Type B pancreatic cell (in vitro differentiated cells): ENCODE measurements at places on chromosomes 7 and 10.

DNA sequence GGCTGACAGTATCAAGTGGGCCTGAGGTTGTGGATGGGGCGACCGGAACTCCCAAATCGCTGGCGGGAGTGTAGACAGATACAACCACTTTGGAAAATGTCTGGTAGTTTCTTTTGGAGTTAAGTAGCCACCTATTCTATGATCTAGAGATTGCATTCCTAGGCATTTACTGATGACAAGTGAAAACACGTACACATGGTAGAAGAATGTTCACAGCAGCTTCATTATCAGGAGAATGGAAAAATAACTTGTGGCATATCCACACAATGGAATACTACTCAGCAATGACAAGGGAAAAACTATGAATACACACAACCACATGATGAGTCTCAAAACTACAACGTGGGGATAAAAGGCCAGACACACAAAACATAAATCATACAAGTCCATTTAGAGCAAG is 146.0 kb downstream of the MYOF start:
- DNase-seq: no peak

DNA sequence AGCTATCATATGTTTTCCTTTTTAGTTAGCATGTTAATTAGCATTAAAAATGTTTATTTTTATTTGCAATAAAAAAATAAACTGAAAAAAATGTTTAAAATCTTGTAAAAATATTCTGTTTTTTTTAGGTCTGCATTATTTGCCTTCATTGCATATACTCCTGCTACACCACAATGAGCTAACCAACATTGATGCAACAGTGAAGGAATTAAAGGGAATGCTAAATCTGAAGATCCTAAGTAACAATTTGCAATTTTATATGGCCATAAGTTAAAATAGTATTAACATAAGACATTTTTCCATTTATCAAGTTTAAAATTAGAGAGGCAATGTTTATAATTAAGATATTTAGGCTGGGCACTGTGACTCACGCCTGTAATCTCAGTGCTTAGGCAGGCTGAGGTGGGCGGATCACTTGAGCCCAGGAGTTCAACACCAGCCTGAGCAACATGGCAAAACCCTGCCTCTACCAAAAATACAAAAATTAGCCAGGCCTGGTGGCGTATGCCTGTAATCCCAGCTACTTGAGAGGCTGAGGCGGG is 32.2 kb downstream of the LRRC72 start:
- DNase-seq: no peak

GRCh38 chr10:26844396-26844975 is 16.3 kb downstream of the ABI1 start:
- DNase-seq: no peak

- DNase-seq: no peak
These were observed 759.8 kb downstream of the CNTNAP2 start for GRCh38 chr7:146876411-146876810.

DNA sequence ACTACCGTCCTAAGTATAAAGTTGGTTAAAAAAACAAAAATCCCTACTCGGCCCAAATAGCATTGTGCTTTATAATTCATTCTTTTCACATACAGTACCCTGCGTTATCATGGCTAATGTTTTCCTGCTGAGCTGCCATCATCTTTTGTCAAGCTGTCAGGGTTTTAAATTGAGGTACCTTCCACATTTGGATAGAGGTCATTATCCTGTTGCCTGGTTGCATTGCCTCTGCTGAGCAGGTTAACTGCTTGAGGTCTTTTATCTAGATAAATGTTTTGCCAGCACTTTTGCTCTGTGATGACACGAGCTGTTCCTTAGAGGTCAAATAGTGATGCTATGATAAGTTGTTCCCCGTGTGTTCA is 94.4 kb upstream of the FZD1 start:
- DNase-seq: no peak

DNA sequence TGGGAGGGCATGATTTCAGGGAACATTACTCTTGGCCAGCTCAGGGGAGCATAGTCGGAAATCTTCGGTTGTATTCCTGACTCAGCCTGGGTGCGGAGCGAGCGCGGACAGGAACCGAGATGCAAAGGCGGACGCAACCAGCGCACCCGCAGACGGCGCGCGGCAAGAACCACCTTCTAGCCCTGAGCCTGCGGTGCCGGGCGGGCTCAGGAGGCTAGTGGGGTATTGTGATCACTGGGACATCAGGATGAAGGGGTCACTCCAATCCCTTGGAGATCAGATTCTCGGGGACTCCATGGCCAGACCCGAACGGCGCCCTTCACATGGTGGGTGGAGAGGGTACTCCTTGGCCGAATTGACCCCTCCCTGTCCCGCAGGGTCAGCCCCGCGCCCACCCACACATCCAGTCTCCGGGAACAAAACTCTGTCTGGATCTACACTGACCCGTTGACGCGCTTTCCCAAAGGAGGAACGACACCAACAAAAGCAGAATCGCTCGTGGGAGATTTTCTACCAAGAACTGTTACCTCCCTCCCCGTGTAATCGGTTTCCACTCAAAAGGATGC is 730.5 kb downstream of the ZWINT start:
- peak; percentile 67 for DNase-seq

- no peak for DNase-seq
These were observed 702 bp upstream of the AGFG2 start for GRCh38 chr7:100538348-100538653.

DNA sequence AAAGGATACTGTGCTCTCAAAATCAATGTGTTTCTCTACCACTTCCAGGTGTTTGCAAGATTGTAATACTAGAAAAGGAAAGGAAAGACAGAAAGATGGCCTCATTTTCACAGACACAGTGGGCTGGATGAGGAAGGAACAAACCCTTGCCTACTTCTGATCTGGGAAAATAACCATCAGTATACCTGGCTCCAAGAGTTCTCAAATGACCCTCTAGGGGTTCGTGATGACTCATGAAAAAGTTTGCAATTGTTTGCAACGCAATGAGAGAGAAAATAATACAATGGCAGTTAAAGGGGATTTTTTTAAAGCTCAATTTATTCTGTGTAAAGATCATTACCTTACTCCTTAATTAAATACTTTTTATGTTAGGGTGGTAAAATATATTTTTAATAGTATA is 197.6 kb upstream of the INHBA start:
- DNase-seq: no peak

- DNase-seq: no peak
These were observed 17.0 kb downstream of the IL15RA start for GRCh38 chr10:5960070-5960972.

- no peak for DNase-seq
These were observed 169.5 kb downstream of the TMEM178B start for GRCh38 chr7:141243368-141243767.

DNA sequence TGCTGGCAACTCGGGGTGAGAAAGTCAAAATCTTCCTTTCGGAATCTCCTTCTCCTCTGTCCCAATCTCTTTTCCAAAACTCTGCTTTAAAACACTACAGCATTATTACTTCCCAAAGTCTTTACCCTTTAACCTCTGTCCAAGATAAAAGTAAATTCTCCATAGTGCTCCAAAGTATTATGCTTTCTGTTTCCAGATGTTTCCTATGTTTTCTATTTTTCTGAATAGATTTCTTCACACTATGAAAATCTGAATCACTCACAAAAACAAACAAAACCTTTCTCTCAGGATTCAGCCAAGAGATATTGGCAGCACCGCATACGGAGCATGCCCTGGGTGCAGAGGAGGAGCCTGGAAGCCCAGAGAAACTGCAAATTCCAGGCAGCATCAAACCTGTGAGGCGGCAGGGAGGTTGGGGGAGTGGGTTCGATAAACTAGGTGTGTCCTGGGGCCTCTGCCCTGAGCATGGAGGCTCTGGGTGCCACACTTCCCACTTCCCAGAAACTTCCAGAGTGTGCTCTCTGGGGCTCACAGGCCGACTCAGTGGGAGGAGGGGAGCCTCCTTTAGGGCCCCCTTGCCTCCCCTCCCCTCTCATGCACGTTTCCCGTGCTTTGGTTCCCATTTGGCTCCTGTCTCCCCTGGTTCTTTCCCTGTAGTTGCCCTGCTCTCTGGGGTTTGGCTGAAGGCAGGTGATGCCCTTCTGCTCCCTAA is 35.6 kb downstream of the VIPR2 start:
- no peak for DNase-seq

DNA sequence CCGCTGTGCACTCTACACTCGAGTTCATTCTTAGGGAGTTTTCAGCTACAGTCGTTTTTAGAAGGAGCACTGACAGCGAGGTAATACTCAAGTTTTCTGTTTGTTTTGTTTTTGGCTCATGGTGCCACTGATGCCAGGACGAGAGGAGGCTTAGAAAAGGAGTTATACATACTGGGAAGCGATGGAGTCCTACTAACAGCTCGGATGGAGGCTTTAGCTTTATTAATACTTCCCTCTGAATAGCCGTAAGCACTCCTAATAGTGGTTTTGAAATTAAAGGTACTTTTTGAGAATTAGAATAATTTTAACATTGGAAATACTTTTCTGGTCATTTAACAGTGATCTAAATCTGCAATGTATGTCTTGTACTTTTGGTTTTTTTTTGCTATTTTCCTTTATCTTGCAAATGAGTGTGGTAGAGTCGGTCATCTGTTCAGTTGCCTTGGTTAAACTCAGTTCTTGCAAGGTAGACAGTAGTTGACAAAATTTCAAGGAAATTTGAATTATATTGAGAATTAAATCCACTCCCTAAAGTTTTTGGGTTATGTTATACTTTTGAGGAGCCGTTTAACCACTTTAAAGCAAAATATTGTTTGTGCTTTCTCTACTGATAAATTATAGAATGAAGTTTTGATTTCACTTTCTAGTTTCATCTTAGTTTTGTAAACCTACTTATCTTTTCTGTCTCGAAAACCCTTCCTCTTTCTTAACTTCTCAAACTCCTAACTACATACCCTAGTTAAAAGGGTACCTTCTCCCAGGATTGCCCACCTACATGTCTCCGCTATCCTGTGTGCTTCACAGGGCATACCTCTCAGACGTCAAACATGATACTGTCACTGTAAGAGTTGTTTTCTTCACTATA is 1.5 kb downstream of the HBP1 start:
- no peak for DNase-seq

GRCh38 chr7:3497796-3498195 is 196.7 kb downstream of the SDK1 start:
- no peak for DNase-seq

GRCh38 chr7:24434972-24435371 is 138.3 kb upstream of the PALS2 start:
- no peak for DNase-seq

DNA sequence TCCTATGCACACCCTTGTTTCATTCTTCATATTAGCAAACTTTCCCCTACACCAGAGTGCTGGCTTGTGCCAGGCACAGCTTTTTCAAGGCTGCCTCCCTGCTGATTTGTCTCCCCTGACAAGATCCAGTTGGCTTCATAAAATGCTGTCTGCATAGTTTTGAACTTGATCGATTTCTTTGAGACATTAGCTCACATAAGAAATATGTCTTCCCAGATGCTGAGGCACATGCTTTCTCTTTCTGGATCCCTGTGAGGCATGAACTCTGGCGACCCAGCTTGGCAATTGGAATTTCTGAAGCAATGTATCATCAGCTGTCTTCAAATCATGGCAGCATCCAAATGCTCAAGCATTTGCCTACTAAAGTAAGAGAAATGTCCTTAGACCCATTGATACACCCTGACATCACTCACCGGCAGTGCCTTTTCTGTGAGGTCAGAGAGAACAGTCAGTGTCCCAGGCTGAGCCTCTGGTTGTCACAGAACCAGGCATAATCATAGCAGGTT is 616.4 kb upstream of the GHITM start:
- DNase-seq: no peak

DNA sequence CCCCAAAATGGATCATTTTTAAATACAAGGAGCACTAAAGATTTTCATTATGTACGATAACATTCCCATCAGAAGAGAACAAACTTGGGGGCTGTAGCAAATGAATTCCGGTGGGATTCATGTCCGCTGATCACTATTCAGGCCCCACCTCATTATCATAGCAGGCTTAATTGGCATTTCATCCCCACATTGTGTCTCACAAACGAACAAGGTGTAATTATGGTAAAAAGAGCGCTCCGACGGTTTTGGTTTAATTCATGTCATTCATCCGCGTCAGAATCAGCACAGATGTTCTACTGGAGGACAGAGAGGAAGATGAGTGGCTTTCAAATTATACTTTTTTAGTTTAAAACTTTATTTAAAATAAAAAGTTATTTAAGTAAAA is 124.7 kb downstream of the MAD1L1 start:
- no peak for DNase-seq

DNA sequence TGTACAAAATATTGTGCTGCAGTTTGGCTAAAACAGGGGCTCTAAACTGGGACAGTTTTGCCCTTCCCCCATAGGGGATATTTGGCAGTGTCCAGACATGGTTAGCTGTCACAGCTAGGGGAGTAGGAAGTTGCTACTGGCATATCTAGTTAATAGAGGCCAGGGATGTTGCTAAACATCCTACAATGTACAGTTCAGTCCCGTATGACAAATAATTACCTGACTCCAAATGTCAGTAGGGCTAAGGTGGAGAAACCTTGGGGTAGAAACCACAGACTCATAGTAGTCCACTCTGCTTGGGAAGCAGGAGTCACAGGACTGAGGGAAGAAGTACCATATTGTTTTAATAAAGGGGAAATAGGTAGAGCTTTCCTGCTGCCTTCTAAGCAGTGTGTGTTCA is 39.8 kb downstream of the WBP1L start:
- no peak for DNase-seq

GRCh38 chr7:137703291-137704010 is 143.3 kb downstream of the DGKI start:
- no peak for DNase-seq

DNA sequence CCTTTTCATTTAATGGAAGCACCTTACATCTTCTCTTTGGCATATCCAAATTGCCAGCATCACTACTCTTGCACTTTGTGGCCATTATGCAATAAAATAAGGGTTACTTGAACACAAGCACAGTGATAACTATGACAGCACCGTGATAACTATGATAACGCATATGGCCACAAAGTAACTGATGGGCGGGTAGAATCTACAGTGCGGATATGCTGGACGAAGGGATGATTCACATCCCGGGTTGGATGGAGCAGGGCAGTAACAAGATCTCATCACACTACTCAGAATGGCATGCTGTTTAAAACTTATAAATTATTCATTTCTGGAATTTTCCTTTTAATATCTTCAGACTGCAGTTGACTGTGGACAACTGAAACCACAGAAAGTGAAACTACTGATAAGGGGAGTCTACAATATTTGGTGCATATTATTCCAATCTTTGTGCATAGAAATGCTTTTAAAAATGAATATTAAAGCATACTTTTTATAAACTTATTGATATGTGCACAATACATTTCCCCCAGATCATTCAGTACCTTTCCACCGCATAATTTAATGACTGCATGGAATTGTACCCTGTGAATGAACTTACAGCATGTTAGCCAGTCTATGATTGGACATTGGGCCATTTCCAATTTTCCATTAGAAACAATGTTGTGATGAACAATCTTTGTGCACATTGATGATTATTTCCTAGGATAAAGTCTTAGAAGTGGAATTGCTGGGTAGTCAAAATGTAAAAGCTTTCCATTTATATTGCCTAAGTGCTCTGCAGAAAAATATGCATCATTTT is 136.4 kb downstream of the WNT2 start:
- no peak for DNase-seq
